ENCODE measurements at places on chromosomes 5 and 9.

GRCh38 chr9:91349115-91349555 lies 12.6 kb downstream of the AUH start:
- DNase-seq = no peak

DNA sequence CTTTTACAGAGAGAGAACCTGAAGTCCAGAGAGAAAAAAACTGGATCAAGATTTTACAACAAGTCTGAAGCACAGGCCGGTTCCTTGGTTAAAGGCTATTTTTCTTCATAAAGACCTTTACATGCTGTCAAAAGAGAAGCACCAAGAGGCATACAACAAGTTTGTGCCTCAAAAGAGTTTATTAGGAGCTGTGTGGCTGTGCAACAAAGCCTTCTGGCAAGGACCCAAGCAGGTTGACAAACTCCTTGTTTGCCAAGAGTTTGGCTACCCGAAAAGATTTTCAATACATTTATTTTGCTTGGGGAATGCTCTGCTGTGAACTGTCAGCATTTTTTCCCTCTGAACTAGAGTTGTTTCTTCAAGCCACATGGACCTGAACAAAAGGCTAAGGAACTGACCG lies 202.9 kb upstream of the RAD23B start:
- no peak for DNase-seq

DNA sequence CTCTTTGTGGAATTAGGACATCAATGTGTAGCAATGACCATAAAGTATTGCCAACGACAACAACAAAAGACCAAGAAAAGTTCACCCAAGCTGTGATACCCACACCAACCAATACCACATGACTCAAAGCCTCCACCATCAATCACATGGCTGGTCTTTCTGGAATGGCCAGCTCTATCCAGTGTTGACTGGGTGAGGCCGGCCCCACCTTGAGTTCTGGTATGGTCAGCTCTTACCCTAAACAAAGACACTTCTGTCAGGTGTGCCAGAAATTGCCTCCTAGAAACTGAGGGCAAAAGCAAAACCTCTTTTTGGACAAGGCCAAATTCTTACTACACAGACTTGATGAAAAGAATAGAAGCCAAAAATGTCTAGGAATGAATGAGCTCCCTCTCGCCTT lies 331.5 kb downstream of the ZNF608 start:
- DNase-seq = no peak

GRCh38 chr5:128093368-128093767 lies 9.8 kb downstream of the SLC12A2 start:
- no peak for DNase-seq

Measured in effector CD4-positive, alpha-beta T cell (primary cell).